ENCODE measurements at places on chromosomes 1 and 21.

DNA sequence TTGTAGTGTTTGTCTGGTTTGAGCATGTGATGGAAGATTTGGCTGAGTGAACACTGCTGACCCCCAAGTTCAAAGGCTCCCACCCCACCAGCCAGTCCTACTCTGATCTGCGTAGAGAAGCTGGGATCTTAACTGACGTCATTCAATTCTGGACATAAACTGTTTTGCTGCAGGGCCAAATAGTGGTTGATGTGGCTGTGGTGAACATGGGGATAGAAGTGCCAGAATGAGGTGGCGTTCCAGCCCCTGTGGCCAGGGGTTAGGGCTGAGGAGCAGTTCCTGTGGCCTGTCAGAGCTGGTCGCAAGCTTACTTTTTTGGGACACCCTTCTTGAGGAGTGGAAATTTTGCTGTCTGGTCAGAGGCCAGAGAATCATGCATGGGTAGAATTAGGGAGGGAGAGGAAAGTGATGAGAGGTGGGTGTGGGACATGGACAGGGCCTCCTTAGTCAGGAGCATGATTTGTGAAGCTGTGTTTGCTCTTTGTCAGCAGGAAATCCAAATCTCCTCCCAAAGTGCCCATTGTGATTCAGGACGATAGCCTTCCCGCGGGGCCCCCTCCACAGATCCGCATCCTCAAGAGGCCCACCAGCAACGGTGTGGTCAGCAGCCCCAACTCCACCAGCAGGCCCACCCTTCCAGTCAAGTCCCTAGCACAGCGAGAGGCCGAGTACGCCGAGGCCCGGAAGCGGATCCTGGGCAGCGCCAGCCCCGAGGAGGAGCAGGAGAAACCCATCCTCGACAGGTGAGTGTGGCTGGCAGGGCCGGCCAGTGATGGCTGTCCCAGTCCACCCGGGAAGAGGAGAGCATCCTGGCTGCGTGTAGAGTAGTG, 25.9 kb downstream of the SZRD1 start:
- DNase-seq: no peak

DNA sequence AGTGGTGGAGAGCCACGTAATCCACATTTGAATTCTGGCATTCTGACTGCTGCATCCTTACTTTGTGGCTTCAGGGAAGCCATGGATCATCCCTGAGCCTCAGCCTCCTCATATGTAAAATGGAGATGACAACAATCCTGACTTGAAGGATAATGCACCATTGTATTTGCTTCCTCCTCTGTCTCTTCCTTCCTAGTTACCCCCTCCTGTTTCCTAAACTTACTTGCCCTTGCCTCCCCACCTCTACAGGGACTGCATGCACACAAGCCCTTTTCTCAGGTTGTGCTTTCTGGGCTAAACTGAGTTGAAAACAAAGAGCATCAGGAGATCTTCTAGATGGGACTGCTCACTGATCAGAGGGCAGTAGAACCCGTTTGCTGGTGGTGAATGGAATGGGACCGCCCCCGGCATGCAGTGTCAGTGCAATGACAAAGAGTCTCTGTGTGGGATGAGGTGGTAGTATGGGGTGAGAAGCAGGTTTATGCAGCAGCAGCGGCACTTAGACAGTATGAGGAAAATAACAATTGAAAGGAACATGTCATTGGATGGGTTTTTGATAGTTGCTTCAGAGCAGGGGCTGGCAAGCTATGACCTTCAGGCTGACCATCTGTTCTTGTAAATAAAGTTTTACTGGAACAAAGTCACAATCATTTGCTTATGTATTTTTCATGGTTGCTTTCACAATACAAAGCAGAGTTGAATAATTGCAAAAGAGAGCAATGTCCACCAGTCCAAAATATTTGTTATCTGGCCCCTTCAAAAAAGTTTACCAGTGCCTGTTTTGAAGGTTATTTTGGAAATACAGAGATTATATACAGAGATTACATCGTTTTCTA, 6.1 kb upstream of the ADAMTS1 start:
- no peak for DNase-seq

- DNase-seq: no peak
These were observed 33.0 kb downstream of the CAMK1G start for GRCh38 chr1:209616366-209617046.

GRCh38 chr1:180182643-180183311, 28.1 kb downstream of the QSOX1 start:
- no peak for DNase-seq

DNA sequence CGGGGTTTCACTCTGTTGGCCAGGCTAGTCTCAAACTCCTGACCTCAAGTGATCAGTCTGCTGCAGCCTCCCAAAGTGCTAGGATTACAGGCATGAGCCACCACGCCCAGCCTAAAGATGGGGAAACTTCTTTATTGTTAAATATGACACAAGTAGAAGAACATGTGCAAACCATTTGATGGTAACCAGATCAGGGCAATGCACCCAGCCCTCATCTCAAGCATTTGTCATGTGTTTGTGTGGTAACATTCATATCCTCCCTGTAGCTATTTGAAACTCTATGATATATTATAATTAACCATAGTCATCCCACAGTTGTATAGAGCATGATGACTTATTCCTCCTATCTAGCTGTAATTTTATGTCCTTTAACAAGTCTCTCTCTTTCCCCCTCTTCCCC, 119.5 kb upstream of the TMPRSS2 start:
- no peak for DNase-seq

DNA sequence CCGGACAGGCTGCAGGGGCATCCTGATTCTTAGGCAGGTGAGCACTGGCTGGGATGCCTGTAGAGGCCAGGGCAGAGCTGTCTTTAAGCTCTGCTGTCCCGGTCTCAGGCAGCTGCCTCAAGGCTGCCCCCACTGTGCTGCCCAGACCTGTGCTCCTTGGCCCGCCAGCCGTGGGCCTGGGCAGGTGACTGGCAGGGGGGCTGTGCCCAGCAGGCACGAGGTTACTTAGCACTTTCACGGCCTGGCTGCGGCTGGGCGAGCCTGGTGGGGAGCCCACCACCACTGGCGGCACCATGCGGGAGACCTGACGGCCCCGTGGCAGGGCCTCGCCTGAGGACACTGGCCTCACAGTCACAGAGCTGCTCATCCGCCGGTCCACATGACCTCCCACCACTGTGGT, 8.2 kb downstream of the CRYBG2 start:
- no peak for DNase-seq

DNA sequence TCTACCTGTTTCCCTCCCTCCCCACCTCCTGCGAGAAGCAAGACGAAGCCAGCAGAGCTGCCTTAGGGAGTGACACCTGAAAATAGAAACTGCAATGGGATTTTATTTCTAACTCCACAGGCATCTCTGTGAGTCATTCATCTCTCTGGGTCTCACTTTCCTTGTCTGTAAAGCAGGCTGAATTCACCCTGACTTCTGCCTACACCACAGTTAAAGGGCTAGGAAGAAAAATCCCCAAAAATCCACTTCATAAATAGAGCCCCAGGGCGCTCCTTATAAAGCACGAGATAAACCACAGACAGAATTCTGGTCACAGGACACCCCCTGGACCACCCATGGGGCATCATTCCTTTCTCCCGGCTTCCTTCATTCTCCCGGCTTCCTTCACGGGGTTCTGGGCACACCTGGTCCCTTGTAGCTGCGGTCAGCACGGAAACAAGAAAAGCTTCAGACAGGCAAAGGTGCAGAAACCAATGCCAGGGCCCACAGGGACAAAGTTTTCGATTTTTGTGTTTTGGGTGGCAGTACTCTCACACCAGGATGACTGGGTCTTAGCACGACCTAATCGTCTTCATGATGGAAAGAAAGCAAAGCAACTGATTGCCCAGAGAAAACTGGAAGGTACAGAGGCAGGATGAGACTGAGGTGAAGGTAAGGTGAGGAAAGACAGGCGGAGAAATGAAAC, 2.8 kb upstream of the H6PD start:
- DNase-seq: no peak

DNA sequence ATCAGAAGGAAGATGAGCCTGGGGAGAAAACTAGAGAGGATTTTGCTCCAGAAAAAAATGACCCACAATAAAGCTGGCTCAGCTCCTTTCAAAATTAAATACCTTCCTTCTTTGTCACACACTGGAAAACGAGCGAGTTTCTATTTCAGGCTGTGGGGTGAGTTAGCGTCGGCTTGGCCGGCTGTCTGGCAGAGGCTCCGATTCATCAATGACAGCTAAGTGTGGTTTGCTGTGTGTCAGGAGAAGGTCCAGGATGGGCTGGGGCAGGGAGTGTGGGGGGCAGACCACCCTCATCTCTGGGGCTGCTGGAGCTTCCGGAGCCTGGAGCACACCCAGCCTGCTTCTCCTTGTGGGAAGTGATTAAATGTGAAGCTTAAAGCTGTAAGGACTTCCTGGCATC, 120.2 kb downstream of the ETS2 start:
- no peak for DNase-seq

All from NCI-H1417 treated with DMSO at 0.1 percent for 48 hours (cell line).